ENCODE measurements at places on chromosomes 3 and 15. TPM values are rescaled to one million over a fixed set of nuclear protein-coding genes. Genes with fewer than 3 reads are reported as not detected.

GRCh38 chr3:175456466-175456865 lies 597.3 kb downstream of the NAALADL2 start:
- no peak overlapping the region for H3K4me3 ChIP-seq
- H3K36me3 ChIP-seq, result peaks cover 2% of the 10 kb centered on the region
- no peaks in the 10 kb centered on the region for H3K27me3 ChIP-seq
- no peak overlapping the region for H3K27ac ChIP-seq
- no peak for DNase-seq

- no peaks in the 10 kb centered on the region for H3K4me1 ChIP-seq
- no peak overlapping the region for H3K27ac ChIP-seq
- no peak overlapping the region for H3K4me3 ChIP-seq
- no peaks in the 10 kb centered on the region for H3K36me3 ChIP-seq
- H3K27me3 ChIP-seq, result no peaks in the 10 kb centered on the region
- no peak for DNase-seq
Observed at GRCh38 chr3:55042591-55042990, 114.7 kb upstream of the LRTM1 start.

DNA sequence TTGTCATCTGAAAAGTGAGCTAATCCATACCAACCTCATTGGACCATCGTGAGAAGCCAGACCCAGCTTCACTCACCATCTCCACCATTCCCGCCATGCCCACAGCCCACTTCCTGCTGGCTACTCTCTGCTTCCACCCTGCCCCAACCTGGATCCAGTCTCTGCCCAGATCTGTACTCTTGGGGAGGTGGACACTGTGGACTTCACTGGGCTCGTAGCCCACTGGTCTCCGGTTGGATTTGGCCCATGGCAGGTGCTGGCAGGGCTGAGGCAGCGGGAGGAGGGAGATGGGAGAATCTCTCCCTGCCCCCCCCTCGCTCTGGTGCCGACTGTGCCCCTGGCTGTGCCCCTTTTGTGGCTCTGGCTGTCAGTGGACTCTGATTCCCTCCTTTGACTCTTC lies 193.8 kb downstream of the ABHD5 start:
- H3K27me3 ChIP-seq, result peaks cover 3% of the 10 kb centered on the region
- no peak overlapping the region for H3K27ac ChIP-seq
- no peaks in the 10 kb centered on the region for H3K36me3 ChIP-seq
- no peak overlapping the region for H3K4me3 ChIP-seq

Gene LRRC31
- not detected for total RNA-seq

GRCh38 chr3:197104738-197105137 lies 75.1 kb upstream of the MELTF start:
- H3K4me1 ChIP-seq, result no peaks in the 10 kb centered on the region
- H3K27me3 ChIP-seq, result no peaks in the 10 kb centered on the region
- H3K36me3 ChIP-seq, result peaks cover 23% of the 10 kb centered on the region
- H3K27ac ChIP-seq, result no peak overlapping the region

Gene GOLGA6L7
- not detected for total RNA-seq

Gene MUC20
- 2.3 TPM for total RNA-seq

- DNase-seq, result no peak
- no peaks in the 10 kb centered on the region for H3K36me3 ChIP-seq
- H3K4me3 ChIP-seq, result no peak overlapping the region
- peaks cover 11% of the 10 kb centered on the region for H3K4me1 ChIP-seq
- H3K27me3 ChIP-seq, result no peaks in the 10 kb centered on the region
- H3K27ac ChIP-seq, result no peak overlapping the region
Observed at GRCh38 chr15:39454189-39454986, 126.5 kb upstream of the THBS1 start.

DNA sequence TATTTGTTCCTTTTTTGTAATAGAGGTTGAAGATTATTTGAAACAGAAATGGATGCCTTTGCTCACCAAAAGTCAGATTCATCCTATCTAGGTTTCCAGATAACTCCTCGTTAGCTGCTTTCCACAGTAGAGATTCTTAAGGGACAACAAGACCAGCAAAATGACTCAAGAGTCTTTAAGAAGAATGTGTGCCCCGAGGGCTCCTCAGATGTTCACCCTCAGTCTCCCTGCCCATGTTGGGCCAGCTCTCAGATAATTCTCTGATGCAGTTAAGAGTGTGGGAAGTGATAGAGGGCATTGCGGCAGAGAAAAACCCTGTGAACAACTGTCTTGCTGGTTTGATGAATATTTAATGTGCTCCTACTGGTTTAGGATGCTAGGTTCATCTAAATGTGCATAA lies 251.1 kb downstream of the PTPRG start:
- no peak overlapping the region for H3K4me3 ChIP-seq
- peaks cover 16% of the 10 kb centered on the region for H3K4me1 ChIP-seq
- no peak overlapping the region for H3K27ac ChIP-seq
- no peaks in the 10 kb centered on the region for H3K36me3 ChIP-seq

Gene VGLL3
- 6.1 TPM for total RNA-seq

- no peaks in the 10 kb centered on the region for H3K27me3 ChIP-seq
- no peak overlapping the region for H3K4me3 ChIP-seq
- no peaks in the 10 kb centered on the region for H3K36me3 ChIP-seq
- no peak overlapping the region for H3K27ac ChIP-seq
- no peak for DNase-seq
Observed at GRCh38 chr3:113055961-113056360, 65.2 kb downstream of the GTPBP8 start.

Gene GNAT1
- not detected for total RNA-seq

DNA sequence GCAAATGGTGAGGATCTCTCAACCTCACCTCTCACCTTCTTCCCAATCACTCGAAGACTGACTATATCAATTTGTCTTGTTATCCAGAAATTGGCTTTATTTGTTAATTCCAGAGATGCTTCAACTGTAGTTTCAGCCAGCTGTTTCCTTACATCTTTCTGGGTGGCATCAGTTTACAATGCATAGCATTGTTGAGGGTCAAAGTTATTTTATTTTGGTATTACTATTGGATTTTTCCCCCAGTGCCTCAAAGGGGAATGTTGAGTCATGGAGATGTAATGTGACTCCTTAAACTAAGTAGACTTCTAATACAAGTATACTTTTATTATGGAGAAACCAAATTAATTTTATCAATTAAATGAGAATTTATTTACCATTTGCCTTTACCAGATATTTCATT lies 351.6 kb downstream of the TIGIT start:
- no peak overlapping the region for H3K4me3 ChIP-seq
- peaks cover 20% of the 10 kb centered on the region for H3K4me1 ChIP-seq
- no peak for DNase-seq
- no peaks in the 10 kb centered on the region for H3K36me3 ChIP-seq
- H3K27ac ChIP-seq, result no peak overlapping the region
- H3K27me3 ChIP-seq, result no peaks in the 10 kb centered on the region

DNA sequence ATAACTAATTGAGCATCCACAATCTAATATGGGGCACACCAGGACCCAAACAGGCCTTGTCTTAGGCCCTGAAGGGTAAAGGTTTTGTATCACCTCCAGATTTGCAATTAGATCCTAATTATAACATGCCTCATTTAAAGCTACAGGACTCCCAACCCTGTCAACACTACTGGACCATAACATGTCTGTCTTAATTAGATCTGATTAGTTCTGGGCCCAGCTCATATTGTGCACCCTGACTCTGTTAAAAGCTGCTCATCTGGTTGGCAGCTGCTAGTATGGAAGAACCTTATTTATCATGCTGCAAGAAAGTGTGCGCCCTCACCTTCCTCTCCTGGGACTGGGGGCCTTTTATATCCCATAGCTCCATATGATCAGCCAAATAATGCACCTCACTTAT lies 457.8 kb downstream of the ROBO1 start:
- H3K36me3 ChIP-seq, result no peaks in the 10 kb centered on the region
- H3K4me3 ChIP-seq, result no peak overlapping the region
- H3K27ac ChIP-seq, result no peak overlapping the region

GRCh38 chr15:63086271-63086670 lies 35.4 kb upstream of the LACTB start:
- H3K27me3 ChIP-seq, result no peaks in the 10 kb centered on the region
- H3K4me3 ChIP-seq, result no peak overlapping the region
- H3K4me1 ChIP-seq, result peaks cover 22% of the 10 kb centered on the region
- H3K36me3 ChIP-seq, result no peaks in the 10 kb centered on the region
- no peak for DNase-seq
- H3K27ac ChIP-seq, result no peak overlapping the region

Gene C2CD4A
- total RNA-seq, result not detected

DNA sequence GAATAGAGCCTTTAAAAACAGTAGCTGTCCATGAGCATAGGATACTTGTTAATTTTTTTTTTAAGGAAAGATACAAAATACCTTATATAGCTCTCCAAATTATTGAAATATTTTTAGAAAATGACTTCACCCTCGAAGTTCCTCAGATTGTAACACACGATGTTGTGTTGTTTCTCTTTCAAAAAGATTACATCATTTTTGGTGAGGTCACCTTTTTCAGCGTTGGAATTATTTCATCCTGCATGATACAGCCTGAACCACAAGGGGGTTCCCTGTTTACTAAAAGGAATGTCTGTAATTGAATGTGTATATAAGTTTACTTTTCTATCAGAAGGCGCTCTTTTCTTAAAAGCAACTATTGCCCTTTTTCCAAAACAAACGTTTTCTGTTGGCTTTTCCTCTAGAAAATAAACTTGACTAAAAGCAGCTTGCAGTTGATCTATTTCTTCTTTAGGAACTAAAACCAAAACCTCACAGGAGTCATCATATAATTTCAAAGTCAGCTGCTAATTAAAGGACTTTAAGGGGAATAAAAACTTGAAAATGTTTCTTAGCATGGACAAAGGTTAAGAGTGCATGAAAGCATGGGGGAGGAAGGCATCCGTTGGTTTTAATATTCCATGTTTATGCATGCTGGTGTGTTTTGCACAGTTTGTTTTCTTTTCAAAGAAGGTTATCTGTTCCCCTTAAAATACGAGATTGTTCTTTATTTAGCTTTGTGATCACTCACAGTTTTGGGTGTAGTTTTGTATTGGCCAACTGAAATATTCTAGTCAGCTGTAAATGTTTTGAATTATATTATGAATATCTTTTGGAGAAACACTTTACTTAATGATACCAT lies 29.4 kb downstream of the LYSMD4 start:
- H3K4me1 ChIP-seq, result peaks cover 14% of the 10 kb centered on the region
- H3K27me3 ChIP-seq, result no peaks in the 10 kb centered on the region
- H3K4me3 ChIP-seq, result no peak overlapping the region
- DNase-seq, result no peak

Gene CHD2
- total RNA-seq, result 93.4 TPM

Gene PCSK6
- total RNA-seq, result 4.5 TPM

Gene CX3CR1
- total RNA-seq, result not detected

Gene ANKRD34C
- not detected for total RNA-seq

DNA sequence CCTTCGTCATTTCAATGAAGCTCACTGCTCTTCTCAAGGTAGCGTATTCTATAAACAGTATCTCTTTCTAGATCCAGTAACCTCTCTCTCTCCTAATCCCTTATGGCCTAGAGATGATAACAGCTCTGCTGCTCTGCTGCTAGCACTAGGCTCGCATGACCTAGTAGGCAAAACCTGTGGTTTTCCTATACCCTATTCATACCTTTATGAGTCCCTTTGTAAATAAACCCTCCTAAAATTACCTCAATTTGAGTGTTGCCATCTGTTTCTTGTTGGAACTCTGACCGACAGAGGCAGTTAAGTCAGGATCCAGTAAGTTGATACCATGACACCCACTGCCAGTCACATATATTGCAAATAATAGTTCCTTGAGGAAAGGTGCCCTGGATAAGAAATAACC lies 7.3 kb downstream of the CCDC14 start:
- H3K27ac ChIP-seq, result no peak overlapping the region
- peaks cover 24% of the 10 kb centered on the region for H3K36me3 ChIP-seq
- DNase-seq, result no peak
- no peak overlapping the region for H3K4me3 ChIP-seq
- peaks cover 11% of the 10 kb centered on the region for H3K4me1 ChIP-seq

DNA sequence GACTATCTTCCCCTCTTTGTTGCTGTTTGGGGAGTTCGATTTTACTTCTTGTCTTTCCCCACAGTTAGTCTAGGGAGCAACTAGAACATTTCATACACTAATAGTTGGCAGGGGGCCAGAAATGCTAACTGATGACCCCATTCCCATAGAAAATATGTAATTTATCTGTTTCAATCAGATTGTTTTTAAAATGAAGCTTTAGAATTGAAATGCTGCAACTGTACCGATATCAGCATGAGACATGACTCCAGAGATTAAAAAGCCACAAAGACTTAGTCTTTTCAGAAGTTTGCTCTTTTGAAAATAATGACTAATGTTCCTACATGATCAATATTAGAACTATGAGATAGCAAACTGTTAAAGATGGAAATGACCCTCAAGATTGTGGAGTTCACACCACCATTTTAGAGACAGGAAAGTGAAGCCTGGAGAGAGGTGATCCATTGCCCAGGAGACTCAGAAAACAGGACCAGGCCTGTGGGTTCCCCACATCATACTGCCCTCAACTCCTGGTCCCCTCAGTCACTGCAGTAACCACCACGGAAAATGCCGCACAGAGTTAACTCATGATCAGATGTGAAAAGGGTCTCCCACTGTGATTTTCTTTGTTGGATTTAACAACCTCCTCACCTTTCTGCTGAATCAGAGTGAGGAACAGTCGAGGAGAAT lies 130.3 kb downstream of the CHDH start:
- H3K4me1 ChIP-seq, result no peaks in the 10 kb centered on the region
- H3K36me3 ChIP-seq, result no peaks in the 10 kb centered on the region
- H3K27ac ChIP-seq, result no peak overlapping the region

Gene RAB43
- total RNA-seq, result 11.4 TPM

Gene POTEB3
- total RNA-seq, result not detected

Gene HTR3E
- total RNA-seq, result not detected

- H3K4me1 ChIP-seq, result peaks cover 8% of the 10 kb centered on the region
- no peak for DNase-seq
- H3K4me3 ChIP-seq, result no peak overlapping the region
- H3K27me3 ChIP-seq, result no peaks in the 10 kb centered on the region
Observed at GRCh38 chr3:145170121-145170520, 990.9 kb downstream of the PLOD2 start.

Gene SEMA5B
- total RNA-seq, result 57.3 TPM

- H3K4me3 ChIP-seq, result no peak overlapping the region
- peaks cover 11% of the 10 kb centered on the region for H3K36me3 ChIP-seq
- no peak for DNase-seq
- no peaks in the 10 kb centered on the region for H3K4me1 ChIP-seq
Observed at GRCh38 chr15:90789462-90789861, 72.3 kb downstream of the BLM start.

DNA sequence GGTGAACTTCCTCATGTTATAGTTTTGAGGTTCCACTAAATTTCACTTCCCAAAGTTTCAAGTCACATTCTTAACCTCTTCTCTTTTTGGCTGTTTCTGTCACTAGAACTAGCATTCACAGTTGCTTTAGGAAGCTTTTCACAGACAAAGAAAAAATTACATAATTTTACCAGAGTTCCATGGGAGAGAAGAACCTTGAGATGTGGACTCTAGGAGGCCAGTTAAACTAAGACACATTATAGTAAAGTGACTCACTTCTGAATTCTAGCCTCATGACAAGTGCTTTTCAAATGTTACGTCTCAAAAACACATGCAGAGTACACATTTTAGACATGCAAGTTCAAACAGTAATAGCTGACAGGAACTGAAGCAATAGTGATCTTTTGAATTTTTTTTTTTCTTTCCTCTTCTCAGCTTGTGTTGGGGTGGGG lies 39.9 kb upstream of the LRTM1 start:
- no peaks in the 10 kb centered on the region for H3K36me3 ChIP-seq
- H3K4me3 ChIP-seq, result no peak overlapping the region
- no peak overlapping the region for H3K27ac ChIP-seq
- no peaks in the 10 kb centered on the region for H3K27me3 ChIP-seq
- peaks cover 55% of the 10 kb centered on the region for H3K4me1 ChIP-seq

GRCh38 chr3:36480911-36481648 lies 100.8 kb downstream of the STAC start:
- no peaks in the 10 kb centered on the region for H3K27me3 ChIP-seq
- H3K36me3 ChIP-seq, result no peaks in the 10 kb centered on the region
- no peak overlapping the region for H3K4me3 ChIP-seq
- H3K4me1 ChIP-seq, result no peaks in the 10 kb centered on the region

GRCh38 chr3:175434561-175434960 lies 575.4 kb downstream of the NAALADL2 start:
- H3K27me3 ChIP-seq, result no peaks in the 10 kb centered on the region
- no peak for DNase-seq
- no peak overlapping the region for H3K27ac ChIP-seq
- peaks cover 23% of the 10 kb centered on the region for H3K4me1 ChIP-seq
- H3K36me3 ChIP-seq, result peaks cover 2% of the 10 kb centered on the region

Measured in neural crest cell (in vitro differentiated cells).